ENCODE measurements at places on chromosomes 16 and 17. TPM values are rescaled to one million over a fixed set of nuclear protein-coding genes. Genes with fewer than 3 reads are reported as not detected.

The TACO1 gene
- total RNA-seq: 28.8 TPM

The MKS1 gene
- 17.4 TPM for total RNA-seq

The RPL26 gene
- 3,085 TPM for total RNA-seq

The ELP5 gene
- 38.6 TPM for total RNA-seq

The FBXW10B gene
- total RNA-seq: not detected

The NPIPA7 gene
- 0.58 TPM for total RNA-seq

The ZNF174 gene
- total RNA-seq: 6.6 TPM

The TSPOAP1 gene
- total RNA-seq: 0.58 TPM

The BRICD5 gene
- total RNA-seq: under 0.01 TPM

The KRT36 gene
- total RNA-seq: not detected

The IKZF3 gene
- not detected for total RNA-seq

The TBX21 gene
- not detected for total RNA-seq

The FOXK2 gene
- 25.7 TPM for total RNA-seq
